ENCODE measurements at places on chromosomes 2 and 18.

- DNase-seq = peak; percentile 45
These were observed 74.3 kb upstream of the ADAM23 start for GRCh38 chr2:206368933-206369569.

- DNase-seq = no peak
These were observed 121.5 kb downstream of the LTBP1 start for GRCh38 chr2:33068261-33068660.

- no peak for DNase-seq
These were observed 424.2 kb downstream of the NRXN1 start for GRCh38 chr2:50607721-50608120.

DNA sequence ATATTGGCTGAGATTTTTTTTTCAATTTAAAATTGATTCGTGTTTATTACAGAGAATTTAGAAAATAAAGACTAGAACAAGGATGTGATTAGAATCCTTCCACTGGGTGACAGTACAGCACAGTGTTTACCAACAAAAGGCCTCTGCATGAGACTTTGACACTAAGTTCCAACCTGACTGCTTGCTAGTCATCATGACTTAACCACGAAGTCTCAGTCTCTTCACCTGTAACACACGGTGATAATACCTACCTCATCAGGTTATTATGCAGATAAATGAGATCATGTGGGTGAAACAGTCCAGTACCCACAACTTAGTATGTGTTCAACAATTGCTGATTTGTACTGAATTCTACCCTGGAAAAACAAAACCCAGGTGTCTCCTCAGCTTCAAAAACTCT is 151.2 kb downstream of the STK39 start:
- no peak for DNase-seq

GRCh38 chr2:212392544-212392943 is 146.1 kb downstream of the ERBB4 start:
- no peak for DNase-seq

GRCh38 chr18:35513181-35513936 is 15.6 kb upstream of the INO80C start:
- DNase-seq = peak; percentile 25

- no peak for DNase-seq
These were observed 1.8 kb downstream of the AGAP1 start for GRCh38 chr2:235495373-235496238.

- no peak for DNase-seq
These were observed 242.2 kb downstream of the LOXHD1 start for GRCh38 chr18:46414863-46415262.
